ENCODE measurements at places on chromosomes 2 and 18. TPM values are rescaled to one million over a fixed set of nuclear protein-coding genes. Genes with fewer than 3 reads are reported as not detected.

The NRP2 gene
- total RNA-seq, result 3.0 TPM

The FSIP2 gene
- total RNA-seq, result 0.35 TPM

The HOXD9 gene
- total RNA-seq, result not detected

The THUMPD2 gene
- total RNA-seq, result 12.8 TPM
